ENCODE measurements at places on chromosomes 4 and X.

DNA sequence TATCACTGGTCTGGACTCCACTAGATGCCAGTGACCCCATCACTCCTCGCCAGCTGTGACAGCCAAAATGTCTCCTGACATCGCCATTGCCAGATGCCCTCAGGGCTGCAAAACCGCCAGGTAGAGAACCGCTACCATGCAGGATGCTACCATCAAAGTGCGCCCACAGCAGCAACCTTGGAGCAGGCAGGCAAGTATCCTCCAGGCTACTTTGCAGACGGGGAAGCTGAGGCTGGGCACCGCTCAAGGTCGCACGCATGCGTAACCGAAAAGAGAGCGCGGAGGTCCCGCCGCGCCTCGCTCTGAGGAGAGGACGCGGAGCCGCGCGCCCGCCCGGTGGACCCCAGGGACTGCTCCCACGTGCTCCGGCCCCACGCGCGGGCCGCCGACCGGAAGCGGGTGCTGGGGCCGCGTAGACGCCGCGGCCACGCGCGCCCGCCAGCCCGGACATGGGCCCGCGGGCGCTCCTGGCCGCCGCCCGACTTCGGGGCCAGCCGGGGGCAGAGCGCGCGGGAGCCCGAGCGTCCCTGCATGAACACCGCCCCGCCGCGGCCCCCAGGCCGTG lies at the start of gene STS:
Gene STS (plus strand): TSS at position 300 of the 565 bp plus-strand sequence. CDS start 105,488 bp downstream, outside the sequence.
- DNase-seq = peak; percentile 32

- no peak for DNase-seq
Observed at GRCh38 chr4:17528551-17529165, 13.7 kb downstream of the CLRN2 start.

- DNase-seq = no peak
Observed at GRCh38 chr4:142098900-142099545, 462.6 kb downstream of the IL15 start.

- no peak for DNase-seq
Observed at GRCh38 chrX:519741-520140, 110.8 kb upstream of the SHOX start.

DNA sequence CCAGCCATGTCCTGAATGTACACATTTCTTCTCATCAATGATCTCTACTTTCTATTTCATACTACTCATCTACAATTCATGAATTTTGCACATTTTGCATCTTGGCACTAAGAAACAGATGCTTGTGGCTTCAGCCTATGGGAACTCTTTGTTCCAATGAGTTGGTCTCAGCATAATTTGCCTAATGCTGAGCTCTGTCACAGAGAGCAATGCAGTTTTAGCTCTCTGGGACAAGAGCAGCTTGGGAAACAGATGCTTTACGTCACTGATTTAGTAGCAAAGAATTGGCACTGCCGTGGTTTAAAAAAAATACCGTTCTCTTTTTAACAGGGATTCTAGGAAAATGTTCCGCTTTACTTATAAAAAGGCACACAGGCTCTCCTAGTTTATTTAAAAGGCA lies 162.4 kb downstream of the WDFY3 start:
- DNase-seq = no peak

DNA sequence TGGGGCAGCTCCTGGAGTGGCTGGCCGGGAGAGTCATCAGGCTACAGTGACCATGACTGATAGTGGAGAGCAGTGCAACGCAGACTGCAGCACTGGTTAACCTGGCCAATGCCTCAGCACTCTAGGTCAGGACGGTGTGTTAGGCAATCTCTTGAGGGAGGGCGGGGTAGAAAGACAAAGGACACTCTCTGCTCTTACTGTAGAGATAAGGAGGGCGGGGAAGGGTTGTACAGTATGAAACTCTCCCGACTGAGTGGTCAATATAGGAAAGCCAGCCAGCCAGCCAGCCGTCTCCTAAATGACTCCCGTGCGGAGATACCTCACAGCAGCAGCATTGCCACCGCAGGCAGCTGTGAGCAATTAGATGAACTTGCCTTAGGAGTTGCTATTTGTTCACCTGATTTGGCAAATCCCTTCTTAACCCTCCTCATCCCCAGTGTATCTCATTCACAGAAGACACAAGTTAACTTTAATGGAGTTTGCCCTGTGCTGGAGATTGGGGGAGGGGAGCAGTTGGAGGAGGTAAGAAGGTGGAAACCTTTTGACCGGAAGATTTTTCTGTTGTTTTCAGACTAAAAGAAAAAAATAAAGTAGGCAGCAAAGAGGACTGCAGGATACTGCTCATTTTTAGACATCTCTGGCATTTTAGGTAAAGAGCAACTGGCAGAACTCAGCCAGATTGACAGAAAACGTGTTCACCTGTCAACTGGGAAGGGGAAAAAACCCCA lies 330.5 kb downstream of the HNRNPD start:
- DNase-seq = no peak

DNA sequence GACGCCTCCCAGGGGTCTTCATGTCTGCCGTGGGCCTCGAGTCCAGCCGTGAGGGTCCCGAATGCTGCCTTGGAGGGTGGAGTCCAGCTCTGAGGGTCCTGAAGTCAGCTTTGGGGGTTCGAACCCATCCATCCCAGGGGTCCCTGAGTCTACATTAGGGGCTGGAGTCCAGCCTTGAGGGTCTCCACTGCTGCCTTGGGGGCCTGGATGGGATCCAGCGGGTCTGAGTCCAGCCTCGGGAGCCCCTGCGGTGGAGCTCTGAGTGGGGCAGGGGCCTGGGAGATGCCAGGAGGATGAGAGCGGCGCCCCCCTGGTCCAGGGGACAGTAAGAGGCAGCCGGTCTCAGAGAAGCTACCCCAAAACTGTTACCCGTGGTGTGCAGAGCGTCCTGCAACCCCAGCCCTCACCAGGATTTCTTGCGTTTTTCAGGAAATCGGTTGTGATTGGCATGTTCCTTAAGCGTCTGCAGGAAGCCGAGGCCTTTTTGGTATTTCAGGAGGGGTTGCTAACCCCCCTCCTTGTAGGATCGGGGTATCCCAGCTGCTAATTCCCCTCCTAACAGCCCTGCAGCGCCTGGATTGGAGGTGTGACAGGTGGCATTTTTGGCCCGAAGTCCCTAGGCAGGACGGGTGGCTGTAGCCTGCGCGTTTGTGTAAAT lies 1.7 kb upstream of the GTPBP6 start:
- no peak for DNase-seq

DNA sequence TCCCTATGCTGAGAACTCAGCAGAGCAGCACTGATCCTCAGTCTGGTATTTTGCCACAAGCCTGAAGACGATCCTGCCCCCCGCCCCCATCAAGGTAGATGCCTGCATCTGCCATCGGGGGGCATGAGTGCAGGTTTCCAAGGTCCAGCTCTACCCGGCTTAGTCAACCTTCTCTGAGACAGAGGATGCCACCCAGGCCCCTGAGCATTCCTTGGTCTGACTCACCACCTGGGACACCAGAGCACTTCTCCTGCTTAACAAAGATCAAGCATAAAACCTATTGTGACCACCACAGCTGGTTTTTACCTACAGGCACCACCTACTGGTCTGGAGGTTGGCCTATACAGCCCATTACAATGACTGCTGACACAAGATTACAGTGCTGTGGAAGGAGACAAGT lies 1168.1 kb downstream of the PCDH19 start:
- DNase-seq = no peak

DNA sequence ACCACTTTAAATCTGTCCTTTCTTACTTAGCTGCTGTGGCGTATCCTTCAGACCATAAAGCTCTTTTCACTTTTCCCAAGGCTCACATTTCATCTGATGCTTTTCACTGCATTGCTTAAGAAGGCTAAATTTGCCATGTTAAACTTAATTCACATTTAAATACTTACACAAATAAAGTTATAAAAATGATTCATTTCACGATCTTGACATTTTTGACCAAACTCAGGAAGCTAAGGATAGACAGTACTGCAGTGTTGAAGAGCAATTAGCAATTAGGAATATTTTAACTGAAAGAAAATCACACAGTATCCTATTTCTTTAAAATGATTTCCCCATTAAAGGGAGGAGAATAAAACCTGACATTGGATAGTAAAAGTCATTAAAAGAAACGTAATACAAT lies 1038.6 kb downstream of the STPG2 start:
- DNase-seq = no peak

- no peak for DNase-seq
Observed at GRCh38 chr4:106986486-106986885, 49.6 kb downstream of the DKK2 start.

- DNase-seq = no peak
Observed at GRCh38 chr4:77911842-77912450, 49.3 kb downstream of the MRPL1 start.

GRCh38 chrX:148372925-148373324 lies 127.5 kb upstream of the AFF2 start:
- no peak for DNase-seq

- no peak for DNase-seq
Observed at GRCh38 chr4:45302828-45303227, 576.5 kb upstream of the GNPDA2 start.

- DNase-seq = no peak
Observed at GRCh38 chr4:54032558-54033135, 31.8 kb downstream of the CHIC2 start.

DNA sequence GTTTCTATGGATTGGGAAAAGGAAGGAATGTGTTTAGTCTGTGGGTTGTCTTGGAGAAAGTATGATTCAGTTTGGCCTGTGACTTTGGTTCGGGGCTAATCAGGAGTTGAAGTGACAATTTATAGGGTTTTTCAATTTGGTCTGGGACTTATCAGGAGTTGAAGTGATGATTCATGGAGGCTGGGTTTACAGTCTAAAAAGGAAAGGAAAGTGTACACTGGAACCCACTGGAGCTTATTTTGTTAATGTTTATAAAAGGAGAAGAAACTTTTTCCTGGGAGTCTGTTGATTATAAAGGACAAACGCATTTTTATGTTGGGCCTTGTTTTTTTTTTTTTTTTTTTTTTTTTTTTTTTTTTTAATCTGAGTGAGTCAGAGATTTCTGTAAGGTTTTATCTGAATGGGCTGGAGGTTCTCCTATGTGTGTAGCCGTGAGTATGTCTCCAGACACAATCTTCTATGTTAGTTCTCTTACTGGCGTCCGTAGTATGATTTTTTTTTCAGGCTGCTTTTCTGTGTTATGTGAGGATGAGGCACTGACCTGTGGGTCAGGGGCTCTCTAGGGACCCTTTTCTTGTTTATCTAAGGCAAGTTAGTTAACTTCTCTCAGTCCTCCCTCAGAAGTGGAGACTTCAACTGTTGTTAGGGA lies 33.0 kb upstream of the RAB9B start:
- no peak for DNase-seq

Measured in stimulated activated naive CD8-positive, alpha-beta T cell treated with anti-CD3 and anti-CD28 coated beads, Interleukin-15, Interleukin-2, amounts not matched to agents 100 U/mL and 50 U/mL, for 24 hours (primary cell).